GM12864 (cell line): ENCODE measurements at places on chromosomes 4 and X.

GRCh38 chr4:7206385-7206784 lies 14.0 kb downstream of the SORCS2 start:
- no peak for DNase-seq

DNA sequence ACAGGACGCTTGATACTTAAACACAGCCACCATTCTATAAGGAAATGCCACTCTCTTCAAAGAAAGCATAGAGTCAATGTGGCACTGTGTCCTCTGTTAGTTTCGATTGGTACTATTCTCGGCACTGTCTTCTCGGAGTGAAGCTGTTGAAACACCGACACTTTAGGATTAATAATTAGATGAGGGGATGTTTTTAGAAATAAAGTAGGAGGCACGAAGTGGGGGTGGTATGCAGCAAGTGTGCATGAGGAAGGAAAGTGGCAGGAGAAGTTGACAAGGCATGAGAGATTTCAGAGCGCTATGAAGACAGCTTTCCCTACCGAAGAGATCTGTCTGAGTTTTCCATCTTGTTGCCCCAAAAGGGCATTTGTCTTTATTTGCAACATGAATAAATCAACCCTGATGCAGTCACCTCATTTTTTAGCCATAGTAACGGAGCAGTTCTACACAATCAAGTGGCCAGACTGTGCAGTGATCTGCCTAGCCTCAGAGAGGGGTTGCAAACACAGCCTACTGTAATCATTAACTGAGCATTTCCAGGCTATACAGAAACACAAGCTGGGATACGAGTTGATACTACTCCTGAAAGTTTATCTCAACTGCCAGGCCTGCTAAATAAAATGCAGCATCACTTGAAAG lies 8.3 kb downstream of the GPRIN3 start:
- DNase-seq = no peak

- no peak for DNase-seq
Measured at GRCh38 chr4:12729384-12729783, 754.8 kb downstream of the RAB28 start.

DNA sequence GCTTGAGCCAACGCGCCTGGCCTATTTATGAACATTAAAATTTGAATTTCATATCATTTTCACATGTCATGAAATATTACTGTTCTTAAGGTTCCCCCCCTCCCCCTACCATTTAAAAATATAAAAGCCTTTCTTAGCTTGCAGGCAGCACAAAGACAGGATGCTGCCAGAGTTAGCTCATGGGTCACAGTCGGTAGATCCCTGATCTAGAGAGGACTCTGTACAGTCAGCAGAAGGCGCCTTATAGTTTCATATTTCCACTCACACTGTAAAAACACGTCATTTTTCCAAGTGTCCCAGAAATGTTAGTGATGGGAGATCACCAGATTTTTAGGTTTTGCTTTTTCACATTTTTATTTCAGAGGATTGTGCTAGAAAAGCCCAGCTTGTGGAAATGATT lies 12.2 kb downstream of the NOCT start:
- no peak for DNase-seq

DNA sequence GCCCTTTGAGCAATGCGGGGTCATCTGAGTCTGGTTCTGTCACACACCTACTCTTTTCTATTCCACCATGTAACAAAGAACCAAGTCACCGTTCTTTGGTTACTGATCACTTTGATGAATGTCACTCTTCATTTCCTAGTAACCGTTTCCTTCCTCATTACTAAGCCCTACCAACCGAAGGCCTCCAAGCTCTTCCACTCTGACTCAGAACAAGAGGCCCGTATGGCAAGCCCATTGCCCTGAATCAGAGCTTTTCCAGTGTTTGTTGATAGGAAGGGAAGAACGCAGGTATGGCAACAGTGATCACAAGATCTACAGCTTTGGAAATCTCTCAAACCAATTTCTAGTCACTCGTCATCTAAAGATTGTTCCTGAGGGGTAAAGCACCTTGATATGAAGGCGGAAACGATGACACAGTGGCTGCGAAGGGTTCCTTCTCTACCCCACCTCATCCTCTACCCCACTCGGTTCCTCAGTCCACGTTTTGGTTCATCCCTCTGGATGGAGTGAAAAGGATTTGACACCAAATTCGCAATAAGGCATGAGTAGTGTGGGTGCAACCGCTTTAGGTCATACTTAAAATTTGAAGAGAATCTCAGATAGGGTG lies 28.0 kb upstream of the CD40LG start:
- no peak for DNase-seq

DNA sequence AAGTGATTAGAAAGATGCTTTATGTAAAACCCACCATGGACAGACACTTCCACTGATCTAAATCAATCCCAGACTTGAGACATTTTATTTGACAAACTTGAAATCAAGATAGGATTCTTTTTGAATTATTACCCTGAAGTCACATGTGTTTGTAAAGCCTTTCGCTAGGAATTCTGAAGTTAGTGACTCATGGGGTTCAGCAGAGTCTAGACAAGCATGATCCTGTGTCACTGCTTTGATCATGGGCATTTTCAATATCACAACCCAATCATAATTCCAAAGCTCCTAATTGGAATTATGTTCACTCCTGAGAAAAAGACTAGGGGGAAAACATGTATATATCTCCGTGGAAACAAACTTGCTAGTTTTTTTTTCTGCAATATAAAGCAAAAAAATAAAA lies 67.5 kb upstream of the BMP3 start:
- DNase-seq = no peak

GRCh38 chrX:119201570-119201969 lies 34.5 kb upstream of the PGRMC1 start:
- no peak for DNase-seq

- DNase-seq = no peak
Measured at GRCh38 chrX:119698845-119699244, 5.9 kb upstream of the SEPTIN6 start.

DNA sequence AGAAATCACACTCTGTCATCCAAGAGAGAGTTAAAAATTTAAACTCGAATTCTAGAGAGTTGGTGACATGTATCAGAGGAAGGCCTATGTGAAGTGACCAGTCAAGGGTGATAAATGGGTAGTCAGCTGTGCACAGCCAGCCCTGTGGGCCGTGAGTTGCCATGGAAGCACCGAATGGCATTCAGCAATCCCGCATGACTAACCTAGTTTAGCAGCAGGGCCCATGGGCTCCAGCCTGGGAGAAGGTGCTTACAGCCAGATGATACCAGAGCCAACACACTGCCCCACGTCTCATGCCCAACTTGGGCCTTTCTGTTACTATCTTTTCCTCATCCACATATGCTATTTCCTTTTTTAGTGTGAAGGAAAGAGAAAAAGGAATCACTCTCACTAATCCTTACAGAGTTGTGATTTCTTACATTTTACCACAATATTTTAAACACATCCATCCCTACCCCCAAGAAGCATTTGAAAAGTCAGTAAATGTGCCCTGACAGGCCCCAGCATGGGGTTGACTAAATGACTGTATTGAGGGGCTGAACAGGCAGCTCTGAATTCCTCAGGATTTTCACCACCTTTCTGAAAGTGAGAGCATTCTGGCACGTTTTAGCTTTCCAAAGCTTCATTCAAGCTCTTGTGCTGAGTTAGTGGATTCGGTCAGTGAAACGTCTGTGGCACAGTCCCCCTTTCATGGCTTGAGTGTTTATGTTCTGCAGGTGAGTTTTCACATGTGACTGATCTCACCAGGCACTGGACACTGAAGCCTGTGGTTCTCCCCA lies 104.2 kb downstream of the AFF1 start:
- no peak for DNase-seq

DNA sequence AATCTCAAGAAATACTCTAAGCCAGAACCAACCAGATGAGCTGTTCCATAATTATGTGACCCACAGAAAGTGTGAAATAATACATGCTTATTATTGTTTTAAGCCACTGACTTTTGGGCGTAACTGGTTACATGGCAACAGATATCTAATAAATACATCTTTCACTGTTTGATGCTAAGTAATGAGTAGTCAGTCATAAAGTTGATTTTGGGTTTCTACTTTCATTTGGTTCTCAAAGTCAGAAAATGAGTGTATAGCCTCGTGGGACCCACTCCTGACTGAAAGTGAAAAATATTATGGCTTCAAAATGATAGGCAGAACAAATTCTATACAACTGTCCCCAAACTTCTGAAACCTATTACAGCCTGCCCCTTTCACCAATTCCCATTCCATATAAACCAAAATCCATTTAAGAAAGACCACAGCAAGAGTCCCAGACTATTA lies 88.0 kb upstream of the CBR4 start:
- no peak for DNase-seq
